ENCODE measurements at places on chromosomes 5 and 9.

- DNase-seq: no peak
Measured at GRCh38 chr9:83235526-83235925, 172.6 kb upstream of the RASEF start.

DNA sequence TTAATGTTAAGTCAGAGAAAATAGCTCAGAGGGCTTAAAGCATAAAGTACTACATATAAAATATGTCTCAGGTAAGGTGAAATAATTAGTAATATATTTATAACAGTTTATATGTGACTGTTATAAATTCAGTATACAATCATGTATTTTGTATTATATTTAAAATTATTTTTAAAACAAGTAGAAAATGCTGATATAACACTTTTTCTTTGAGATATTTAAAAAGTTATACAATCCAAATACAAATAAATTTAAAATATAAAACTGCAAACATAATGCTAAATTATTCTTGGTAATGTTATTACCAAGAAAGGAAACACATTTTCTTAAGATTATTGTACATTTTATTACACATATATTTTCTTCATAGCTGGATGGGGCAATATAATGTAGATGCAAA lies 539.9 kb upstream of the CDH9 start:
- DNase-seq: no peak

DNA sequence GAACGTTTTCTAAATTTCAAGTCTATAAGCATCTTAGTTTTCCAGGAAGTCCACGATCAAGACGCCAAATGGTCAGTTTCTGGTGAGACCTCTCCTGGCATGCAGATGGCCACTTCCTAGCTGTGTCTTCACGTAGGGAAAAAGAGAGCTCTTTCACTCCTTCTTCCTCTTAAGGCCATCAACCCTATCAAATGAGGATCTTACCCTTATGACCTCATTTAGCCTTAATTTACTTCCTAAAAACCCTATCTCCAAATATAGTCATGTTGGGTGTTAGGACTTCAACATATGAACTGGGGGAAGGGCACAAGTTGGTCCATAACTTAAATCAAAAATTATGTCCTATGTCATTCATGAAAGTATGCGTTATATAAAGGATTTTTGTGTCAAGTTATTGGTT lies 229.5 kb downstream of the ARL15 start:
- DNase-seq: no peak

DNA sequence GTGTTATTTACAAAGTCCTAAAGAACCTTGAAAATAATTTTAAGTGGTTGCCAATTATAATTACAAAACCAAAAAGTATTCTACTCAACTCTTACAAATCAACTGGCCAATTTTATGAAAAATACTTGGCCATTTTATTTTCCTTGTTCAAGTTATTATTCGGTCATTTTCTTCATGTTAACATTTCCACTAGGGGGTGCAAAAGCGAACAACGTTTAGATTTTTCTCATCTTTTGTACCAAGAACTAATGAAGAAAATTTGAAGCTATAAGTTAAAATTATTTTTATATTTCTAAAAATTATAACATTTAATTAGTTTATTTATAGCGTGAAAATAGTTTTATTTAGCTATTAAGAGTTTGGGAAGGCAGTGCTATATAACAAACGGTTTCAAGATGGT lies 1453.3 kb downstream of the MAT2B start:
- DNase-seq: no peak

GRCh38 chr5:145792840-145793239 lies 42.3 kb downstream of the PRELID2 start:
- DNase-seq: no peak

Measured in amniotic stem cell (primary cell).